Activated CD4-positive, alpha-beta T cell treated with anti-CD3 and anti-CD28 coated beads for 1 hour (primary cell): ENCODE measurements at places on chromosomes 16 and 17.

GRCh38 chr17:76048025-76048605, 21.0 kb upstream of the EVPL start:
- no peak for DNase-seq

- DNase-seq: no peak
Observed at GRCh38 chr17:58632324-58633314, 59.2 kb downstream of the TEX14 start.

- no peak for DNase-seq
Observed at GRCh38 chr17:17845046-17845775, 8.4 kb upstream of the SREBF1 start.

- DNase-seq: no peak
Observed at GRCh38 chr17:53148058-53148457, 674.7 kb upstream of the KIF2B start.

GRCh38 chr17:50687200-50688066, 20.3 kb downstream of the ANKRD40 start:
- DNase-seq: no peak

DNA sequence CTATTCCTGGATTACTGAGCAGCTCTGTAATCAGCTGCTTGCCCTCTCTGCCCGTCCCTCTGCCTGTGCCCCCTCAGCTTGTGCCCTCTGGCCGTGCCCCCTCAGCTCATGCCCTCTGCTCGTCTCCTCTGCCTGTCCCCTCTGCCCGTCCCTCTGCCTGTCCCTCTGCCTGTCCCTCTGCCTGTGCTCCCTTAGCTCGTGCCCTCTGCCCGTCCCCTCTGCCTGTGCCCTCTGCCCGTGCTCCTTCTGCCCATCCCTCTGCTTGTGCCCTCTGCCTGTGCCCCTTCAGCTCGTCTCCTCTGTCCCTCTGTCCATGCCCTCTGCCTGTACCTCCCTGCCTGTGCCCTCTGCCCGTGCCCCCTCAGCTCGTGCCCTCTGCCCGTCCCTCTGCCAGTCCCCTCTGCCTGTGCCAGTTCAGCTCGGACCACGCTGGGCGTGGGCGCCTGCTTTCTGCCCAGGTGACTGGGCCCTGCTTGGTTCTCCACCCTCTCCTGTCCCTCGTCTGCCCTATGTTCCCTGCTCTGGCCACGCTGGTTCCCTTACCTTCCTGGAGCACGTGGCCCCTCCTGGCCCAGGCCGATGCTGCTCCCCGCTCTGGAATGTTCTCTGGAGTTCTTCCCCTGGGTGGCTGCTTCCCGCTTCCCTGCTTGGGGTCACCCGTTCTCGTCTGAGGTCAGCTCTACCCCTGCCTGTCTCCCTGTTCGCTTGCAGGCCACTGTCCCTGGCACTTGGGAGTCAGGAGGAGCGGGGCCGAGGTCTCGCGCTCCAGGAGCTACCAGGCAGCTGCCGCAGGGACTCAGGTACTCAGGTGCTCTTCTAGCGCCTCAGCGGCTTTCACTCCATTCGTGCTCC, 63.9 kb downstream of the BANP start:
- DNase-seq: no peak

DNA sequence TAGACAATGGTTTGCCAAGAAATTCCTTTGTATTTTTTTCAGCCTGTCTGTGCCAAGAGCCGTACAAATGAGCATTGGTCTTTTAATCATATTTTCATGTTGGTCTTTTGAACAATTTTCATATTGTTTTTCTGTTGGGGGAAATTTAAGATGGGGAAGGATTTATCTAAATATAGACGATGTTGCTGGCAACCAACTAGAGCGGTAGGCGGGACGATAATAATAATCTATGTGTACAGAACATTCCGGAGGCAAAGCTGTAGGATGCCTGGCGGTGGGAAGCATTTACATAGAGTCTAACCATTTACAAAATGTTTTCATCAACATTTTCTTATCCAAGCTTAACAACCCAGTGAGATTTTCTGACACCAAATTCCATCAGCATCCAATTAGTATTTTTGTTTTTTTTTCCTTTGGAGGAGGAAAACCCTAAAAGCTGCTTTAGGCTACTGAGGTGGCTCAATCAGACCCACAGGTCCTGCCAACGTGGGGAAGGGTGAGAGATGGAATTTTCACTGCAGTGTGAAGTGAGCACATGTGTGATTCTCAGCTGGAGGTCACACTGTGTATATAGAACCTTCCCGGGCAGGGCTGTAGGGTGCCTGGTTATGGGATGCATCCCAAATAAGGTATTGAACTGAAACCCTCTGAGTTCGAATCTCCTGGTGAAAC, 11.7 kb upstream of the SEC14L1 start:
- DNase-seq: no peak

DNA sequence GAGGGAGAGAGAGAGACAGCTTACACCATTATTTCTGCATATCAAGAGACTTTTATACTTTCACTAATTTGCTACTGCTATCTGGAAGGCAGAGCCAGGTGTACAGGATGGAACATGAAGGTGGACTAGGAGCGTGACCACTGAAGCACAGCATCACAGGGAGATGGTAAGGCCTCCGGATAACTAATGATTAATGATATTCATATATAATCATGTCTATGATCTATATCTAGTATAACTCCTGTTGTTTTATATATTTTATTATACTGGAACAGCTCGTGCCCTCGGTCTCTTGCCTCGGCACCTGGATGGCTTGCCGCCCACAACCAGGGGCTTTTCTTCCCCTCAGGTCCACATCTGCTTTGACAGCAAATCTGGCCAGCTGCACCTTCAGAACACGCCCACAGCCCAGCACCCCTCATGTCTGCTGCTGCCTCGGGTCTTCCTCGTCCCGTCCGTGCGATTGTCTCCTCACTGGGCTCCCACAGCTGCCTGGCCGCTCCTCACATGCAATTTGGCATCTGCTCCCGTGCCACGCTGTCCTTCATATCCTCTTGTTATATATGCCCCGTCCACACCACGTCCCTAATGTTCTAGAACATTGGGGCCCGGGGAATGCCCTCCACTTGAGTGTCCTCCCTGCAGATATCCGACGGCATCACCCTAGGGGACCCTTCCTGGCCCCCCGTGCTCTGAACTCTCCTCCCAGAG, 10.2 kb upstream of the DEF8 start:
- DNase-seq: no peak

- no peak for DNase-seq
Observed at GRCh38 chr17:21359483-21359840, 16.7 kb upstream of the KCNJ12 start.
